ENCODE measurements at places on chromosomes 13 and 19. TPM values are rescaled to one million over a fixed set of nuclear protein-coding genes. Genes with fewer than 3 reads are reported as not detected.

HIPK4 gene
- 0.08 TPM for polyA plus RNA-seq

DNA sequence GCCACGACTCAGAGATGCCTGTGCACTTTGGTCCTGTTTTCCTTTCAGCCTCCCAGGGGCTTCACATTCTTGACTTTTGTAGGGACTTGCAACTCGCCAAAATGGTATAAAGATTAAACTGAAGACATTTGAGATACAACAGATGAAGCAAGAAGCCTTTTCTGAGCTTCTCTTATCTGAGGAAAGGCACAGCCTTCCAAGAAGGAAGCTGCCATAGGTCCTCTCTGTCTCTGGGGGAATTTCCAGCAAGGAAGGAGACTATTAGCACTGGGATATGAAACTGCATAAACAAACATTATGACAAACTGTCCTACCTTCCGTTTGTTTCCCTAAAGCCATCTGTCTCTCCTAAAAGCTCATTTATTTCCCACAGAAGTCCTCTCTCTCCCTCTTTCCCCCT lies 39.3 kb downstream of the TGDS start:
- DNase-seq, result no peak

- DNase-seq, result peak; percentile 78
Observed at GRCh38 chr19:40523322-40524047, 53.2 kb upstream of the SHKBP1 start.

- no peak for DNase-seq
Observed at GRCh38 chr13:40552895-40553294, 113.5 kb downstream of the FOXO1 start.
